ENCODE measurements at places on chromosomes 1 and 21.

DNA sequence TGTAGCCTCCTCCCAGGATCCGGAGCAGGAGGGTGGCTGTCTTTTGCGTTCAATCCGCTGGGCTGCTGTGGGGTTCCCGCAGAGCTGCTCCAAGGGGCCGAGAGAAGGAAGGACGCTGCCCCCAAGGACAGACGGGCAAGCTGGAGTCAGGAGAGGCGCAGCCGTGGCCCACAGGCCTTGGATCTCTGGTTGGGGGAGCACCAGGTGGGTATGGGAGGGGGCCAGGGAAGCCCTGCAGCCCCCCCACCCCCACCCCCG is 15.9 kb upstream of the SKI start:
- ATAC-seq: peak; percentile 0

DNA sequence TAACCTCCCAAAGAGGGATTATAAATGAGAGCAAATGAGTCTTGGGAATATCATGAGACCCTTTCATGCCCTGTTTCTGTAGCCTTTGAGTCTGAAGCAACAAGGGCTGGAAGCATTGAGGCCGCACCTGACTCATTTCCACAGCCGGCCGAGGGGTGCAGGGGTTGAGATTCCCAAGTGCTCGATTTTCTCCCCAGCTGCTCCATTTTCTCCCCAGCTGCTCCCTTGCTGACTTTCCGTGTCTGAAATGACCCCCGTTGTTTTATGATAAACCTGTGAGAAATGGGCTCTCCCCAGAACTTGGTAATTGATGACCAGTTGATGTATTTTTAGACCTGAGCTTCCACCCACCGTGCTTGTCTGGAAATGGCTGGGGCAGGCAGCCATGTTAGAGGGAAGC is 22.9 kb downstream of the SIM2 start:
- ATAC-seq: no peak

GRCh38 chr1:202807926-202808757 is at the start of gene KDM5B:
KDM5B (minus strand) TSS chr1:202808421; CDS start chr1:202808305, 116 bp downstream.
- ATAC-seq: peak; percentile 29

DNA sequence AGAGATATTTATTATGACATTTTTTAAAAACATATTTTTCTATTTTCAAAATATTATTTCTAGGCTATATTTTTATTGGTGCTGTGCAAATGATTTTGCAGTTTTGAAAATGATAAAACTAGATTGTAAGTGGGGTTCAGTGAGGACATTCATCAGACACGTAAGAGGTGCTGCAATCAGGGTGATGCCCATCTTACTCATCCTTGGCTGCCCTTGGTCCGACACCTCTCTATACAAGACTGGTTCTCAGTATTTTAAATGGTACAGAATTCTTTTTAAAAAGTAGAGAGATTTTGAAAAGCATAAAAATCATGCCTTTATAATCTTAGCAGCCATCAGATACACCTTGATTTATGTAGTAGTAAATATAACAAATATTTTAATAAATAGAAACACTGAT is 24.0 kb downstream of the HENMT1 start:
- ATAC-seq: no peak

DNA sequence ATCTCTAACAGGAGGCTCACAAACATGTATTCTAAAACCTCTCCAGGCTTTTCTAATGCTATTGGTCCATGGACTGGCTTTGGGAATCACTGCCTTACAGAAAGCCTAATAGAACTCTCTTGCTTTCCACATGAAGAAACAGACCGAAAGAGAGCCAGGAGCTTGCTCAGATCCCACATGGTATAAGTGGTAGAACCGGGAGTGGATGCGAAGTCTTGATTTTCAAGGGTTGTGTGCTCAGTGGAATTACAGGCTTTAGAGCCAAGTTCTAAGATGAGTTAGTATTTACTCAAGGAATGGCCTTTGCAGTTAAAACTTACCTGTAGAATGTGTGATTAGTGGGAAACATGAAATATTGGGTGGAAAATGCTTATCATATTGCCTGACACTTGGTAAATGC is 54.3 kb upstream of the HSD17B7 start:
- no peak for ATAC-seq

- no peak for ATAC-seq
Measured at GRCh38 chr1:158163000-158163947, 17.4 kb upstream of the CD1D start.

- ATAC-seq: no peak
Measured at GRCh38 chr1:210523830-210524229, 195.1 kb downstream of the HHAT start.

- no peak for ATAC-seq
Measured at GRCh38 chr21:25283720-25284119, 323.6 kb downstream of the MRPL39 start.

- ATAC-seq: no peak
Measured at GRCh38 chr1:236795757-236796667, 920 bp downstream of the MTR start.

- ATAC-seq: peak; percentile 92
Measured at GRCh38 chr1:235328271-235329138, at the start of gene GGPS1. GGPS1 (plus strand) TSS chr1:235328570; CDS start chr1:235335265, 6,695 bp downstream.

- ATAC-seq: no peak
Measured at GRCh38 chr1:94741996-94742395, 78.2 kb upstream of the SLC44A3 start.

DNA sequence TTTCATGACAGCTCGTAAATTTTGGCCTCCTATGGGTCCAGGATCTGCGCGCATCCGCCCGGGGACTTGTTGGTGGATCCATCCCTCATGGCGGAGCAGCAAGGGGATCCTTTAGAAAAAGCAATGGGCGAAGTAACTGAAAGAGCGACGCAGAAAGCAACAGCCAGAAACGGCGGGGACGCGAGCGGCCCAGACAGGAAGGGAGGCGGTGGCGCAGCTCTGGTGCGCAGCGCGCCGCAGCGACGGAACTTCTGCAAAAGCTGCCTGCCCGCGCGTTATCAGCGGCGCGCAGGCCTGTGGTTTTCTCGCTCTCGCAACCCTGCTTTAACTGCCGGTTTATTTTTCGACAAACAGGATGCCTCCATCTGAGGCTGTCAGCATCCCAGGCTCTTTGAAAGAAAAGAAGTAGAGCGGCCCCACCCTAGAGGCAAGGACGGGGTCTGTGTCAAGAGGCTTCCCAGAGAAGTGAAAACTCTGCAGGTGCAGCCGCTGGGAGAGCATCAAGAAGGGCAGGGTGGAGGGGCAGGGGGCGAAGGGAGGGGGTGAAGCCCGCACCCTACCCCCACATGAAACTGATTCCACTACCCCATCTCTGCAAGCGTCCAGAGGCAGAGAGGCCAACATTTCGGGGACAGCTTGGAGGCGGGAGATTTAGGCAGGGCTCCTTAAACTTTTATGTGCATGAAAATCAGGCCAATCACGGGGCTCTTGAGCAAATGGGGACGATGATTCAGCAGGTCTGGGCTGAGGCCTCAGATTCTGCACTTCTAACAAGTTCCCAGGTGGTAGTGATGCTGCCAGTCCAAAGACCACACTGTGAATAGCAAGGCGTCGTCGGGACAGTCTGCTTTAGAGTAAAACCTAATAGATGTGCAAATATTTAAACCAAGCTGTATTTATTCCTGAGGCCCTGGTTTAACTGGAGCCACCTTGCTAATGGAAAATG is 22.2 kb downstream of the RUNX1 start:
- ATAC-seq: peak; percentile 28

- no peak for ATAC-seq
Measured at GRCh38 chr1:39272027-39272797, 67.7 kb downstream of the MACF1 start.

- no peak for ATAC-seq
Measured at GRCh38 chr1:104636581-104636980, 886.9 kb downstream of the AMY1C start.
